Naive thymus-derived CD4-positive, alpha-beta T cell (primary cell): ENCODE measurements at places on chromosomes 1 and 21.

DNA sequence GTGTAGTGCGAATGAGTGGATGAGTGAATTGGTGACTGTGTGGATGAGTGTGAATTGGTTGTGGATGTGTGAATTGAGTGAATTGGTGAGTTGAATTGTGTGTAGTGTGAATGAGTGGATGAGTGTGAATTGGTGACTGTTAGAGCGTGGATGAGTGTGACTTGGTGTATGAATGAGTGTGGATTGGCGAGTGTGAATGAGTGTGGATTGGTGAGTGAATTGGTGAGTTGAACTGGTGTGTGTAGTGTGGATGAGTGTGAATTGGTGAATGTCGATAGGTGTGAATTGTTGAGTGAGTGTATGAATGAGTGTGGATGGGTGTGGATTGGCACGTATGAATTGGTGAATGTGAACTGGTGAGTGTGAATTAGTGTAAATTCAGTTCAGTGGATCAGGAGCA is 7.7 kb downstream of the AURKAIP1 start:
- DNase-seq, result no peak

GRCh38 chr1:209883341-209883971 is 54.6 kb upstream of the SYT14 start:
- no peak for DNase-seq

DNA sequence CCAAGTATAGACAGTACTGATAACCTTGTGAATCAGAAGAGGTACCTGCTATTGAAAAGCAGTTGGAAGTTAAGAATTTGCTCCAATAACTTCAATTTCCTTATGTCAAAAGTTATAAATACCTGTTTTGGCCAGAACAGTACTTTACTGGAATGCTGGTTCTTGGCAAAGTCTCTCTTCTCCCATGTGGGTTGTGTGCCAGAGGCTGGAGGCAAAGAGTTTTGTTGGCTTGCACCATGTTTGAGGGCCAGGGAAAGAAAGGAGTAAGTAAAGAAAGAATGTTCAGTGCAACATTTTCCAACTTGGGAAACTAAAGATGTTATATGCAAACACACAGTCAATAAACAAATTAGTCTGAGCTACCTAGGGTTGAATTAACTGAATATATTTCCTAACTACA is 67.0 kb upstream of the DYNLT5 start:
- DNase-seq, result no peak

DNA sequence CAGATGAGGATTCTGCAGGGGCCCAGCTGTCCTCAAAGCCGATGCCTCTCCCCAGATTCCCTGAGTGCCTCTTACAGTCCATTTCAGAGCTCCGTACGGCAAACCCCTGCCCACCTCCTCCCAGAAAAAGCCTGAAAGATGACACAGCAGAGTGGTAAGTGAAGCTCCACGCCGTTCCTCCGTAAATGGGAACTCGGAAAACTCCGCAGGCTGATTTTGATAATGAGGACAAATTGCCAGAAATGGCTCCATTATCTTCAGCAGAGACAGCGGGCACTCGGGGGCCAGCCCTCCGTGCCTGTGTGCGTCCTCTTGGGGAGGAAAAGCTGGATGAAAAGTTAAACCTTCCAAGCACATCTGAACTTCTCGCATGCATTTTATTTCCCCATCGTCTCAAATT is 81.1 kb downstream of the NPHP4 start:
- DNase-seq, result no peak

- no peak for DNase-seq
Measured at GRCh38 chr1:30012455-30013440, 710.6 kb downstream of the MATN1 start.

- no peak for DNase-seq
Measured at GRCh38 chr1:24003331-24003972, 23.3 kb upstream of the SRSF10 start.

GRCh38 chr1:45827256-45827655 is 23.8 kb downstream of the MAST2 start:
- no peak for DNase-seq

DNA sequence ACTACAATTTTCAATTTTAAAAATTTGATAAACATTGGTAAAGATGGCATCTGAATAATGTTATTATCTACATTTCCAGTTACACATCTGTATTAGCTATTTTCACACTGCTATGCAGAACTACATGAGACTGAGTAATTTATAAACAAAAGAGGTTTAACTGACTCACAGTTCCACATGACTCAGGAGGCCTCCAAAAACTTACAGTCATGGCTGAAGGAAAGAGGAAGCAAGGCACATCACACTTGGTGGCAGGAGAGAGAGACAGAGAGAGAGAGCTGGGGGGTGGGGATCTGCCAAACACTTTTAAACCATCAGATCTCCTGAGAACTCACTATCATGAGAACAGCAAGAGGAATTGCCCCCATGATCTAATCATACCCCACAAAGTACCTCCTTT is 850.0 kb downstream of the LTN1 start:
- DNase-seq, result no peak

GRCh38 chr1:185533596-185533995 is 200.6 kb upstream of the HMCN1 start:
- no peak for DNase-seq

GRCh38 chr1:201072149-201072548 is 40.1 kb downstream of the CACNA1S start:
- DNase-seq, result no peak

GRCh38 chr1:207811319-207811718 is 59.5 kb downstream of the CD46 start:
- DNase-seq, result no peak

- no peak for DNase-seq
Measured at GRCh38 chr1:156291226-156292061, 4.0 kb downstream of the GLMP start.

- no peak for DNase-seq
Measured at GRCh38 chr1:40977716-40978115, 1.8 kb upstream of the CTPS1 start.

- no peak for DNase-seq
Measured at GRCh38 chr1:227489572-227489971, 73.8 kb upstream of the ZNF678 start.

- DNase-seq, result no peak
Measured at GRCh38 chr1:184162281-184162680, 110.8 kb downstream of the TSEN15 start.

GRCh38 chr1:17204546-17205440 is at the start of gene PADI1:
PADI1 (plus strand) TSS chr1:17205128; CDS start chr1:17205218, 90 bp downstream.
- DNase-seq, result no peak

DNA sequence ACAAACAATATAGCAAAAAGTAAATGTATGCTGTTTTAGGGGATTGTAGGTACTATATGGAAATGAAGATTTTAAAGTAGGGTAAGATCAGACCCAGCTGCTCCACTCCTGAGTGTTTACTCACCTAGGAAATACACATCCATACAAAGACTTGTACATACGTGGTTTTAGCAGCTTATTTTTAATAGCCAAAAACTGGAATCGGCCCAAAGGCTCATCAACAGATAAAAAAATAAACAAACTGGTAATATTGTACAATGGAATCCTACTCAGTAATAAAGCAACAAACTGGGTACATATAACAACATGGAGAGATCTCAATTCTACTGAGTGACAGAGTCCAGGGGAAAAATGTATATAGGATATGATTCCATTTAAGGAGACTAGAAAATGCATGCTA is 179.2 kb upstream of the TMEM51 start:
- no peak for DNase-seq

DNA sequence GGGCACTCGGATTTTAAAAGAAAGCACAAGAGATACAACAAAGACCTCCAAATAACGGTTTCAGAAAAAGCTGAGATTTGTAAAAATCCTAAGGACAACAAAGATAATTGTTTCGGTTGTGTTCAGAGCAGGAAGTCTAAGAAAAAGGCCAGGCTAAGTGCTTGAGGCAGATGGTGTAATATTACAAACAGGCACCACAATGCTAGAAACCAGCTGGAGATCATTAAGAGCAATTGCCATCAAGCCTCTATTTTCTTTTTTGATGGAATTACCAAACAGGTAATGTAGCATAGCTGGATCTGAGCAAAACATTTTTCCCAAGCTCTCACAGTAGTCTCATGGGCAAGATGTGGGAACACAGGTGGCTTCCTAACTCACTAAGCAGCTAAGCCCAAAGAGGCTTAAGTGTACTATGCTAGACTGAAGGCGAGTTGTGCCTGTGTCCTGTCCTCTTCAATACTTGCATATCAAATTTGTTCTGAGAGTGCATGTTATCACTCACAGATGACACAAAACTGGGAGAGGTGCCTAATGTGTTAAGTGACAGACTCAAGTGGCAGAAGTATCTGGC is 161.6 kb downstream of the GLUL start:
- no peak for DNase-seq

- no peak for DNase-seq
Measured at GRCh38 chr1:245822996-245823395, 668.2 kb downstream of the KIF26B start.

DNA sequence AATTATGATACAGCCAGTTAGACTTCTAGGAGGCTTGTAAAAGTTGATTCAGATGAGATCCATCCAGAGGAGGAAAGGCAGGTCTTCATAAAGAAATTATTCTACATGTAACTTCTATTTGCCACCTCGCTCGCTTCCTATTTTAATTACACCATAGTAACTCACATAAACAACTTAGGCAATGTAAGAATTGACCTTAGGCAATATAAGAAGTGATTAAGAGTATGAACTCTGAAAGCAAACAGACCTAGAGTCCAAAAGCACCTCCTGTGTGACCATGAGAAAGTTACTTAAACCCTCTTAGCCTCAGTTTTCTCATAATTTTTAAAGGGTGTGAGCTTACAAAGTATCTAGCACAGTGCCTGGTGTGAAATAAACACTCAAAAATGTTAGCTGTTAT is 192.7 kb upstream of the NFIA start:
- no peak for DNase-seq

DNA sequence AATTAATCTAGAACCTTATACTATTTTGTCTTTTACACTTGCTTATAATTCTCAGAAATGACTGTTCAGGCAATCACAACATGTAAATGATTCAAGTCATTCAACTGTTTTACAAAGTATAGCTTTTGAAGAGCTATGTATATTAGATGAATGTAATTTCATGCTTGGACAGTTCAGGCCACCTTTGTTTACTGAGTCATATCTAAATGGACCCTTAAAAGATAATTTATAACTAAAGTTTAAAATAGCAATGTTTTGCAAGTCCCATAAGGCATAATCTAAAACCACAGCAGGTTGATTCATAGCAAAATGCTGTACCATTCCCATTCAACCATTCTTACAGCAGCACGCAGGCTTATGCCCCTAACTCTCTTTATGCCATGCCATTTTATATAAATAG is 64.8 kb downstream of the PIK3R3 start:
- no peak for DNase-seq

GRCh38 chr1:40381268-40382107 is 8.0 kb downstream of the SMAP2 start:
- peak; percentile 61 for DNase-seq

DNA sequence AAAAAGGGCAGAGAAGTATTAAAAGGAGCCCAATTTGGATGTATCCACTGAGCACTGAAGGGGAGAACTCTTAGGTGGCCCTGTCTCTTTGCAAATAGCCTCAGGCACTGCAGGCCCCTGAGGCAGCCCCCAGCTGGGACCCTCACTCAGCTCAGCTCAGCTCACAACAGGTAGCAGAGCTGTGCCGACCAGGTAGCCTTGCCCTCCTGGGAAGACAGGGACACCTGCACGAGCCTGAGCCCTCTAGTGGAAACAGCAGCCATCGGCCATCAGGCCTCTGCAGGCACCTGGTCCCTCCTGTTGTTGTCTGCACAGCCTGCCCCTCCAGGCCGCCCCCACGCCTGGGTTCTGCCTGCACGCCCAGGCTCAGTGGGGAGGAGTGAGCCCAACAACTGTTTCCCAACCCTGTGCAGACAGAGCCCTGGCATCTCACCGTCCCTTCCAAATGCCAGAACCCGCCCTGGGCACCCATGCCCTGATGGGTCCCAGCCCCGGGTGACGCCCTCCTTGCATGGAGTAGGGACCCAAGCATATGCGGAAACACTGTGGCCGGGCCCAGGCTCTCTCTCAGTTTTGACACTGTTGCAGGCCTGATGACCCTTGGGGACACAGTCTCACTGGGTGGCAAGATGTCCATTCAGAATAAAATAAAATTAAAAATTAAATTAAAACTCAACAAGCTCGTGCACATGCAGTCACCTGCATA is 60.0 kb upstream of the AJAP1 start:
- no peak for DNase-seq

- DNase-seq, result no peak
Measured at GRCh38 chr1:234253732-234254131, 119.5 kb upstream of the COA6 start.

DNA sequence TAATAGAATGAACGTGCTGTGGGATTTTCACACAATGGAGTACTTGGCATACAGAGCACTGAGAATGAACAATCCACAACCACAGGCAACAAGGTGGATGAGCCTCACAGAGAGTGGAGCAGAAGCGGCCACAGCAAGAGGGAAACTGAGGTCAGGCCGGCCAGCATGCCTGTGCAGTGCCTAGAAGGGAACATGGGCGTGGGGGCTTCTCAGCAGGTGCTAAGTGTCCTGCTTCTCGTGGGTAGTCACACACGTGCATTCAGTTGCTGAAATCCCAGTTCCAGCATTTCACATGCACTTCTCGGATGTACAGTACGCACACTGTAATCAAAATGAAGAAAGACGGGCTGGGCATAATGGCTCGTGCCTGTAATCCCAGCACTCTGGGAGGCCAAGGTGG is 33.1 kb downstream of the WDR4 start:
- DNase-seq, result no peak

DNA sequence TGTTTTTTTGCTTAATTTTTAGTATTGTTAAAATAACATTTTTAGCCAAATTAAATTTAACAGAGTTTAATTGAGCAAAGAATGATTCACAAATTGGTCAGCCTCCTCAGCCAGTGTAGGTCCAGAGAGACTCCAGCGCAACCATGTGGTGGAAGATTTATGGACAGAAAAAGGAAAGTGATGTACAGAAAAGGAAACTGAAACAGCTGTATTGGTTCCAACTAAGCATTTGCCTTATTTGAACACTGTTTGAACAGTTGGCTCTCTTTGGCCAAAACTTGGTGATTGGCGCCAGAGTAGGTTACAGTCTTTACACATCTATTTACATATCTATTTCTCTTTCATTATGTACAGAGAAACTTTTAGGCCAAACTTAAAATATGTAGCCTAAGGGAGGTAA is 19.4 kb downstream of the RPS6KC1 start:
- no peak for DNase-seq

DNA sequence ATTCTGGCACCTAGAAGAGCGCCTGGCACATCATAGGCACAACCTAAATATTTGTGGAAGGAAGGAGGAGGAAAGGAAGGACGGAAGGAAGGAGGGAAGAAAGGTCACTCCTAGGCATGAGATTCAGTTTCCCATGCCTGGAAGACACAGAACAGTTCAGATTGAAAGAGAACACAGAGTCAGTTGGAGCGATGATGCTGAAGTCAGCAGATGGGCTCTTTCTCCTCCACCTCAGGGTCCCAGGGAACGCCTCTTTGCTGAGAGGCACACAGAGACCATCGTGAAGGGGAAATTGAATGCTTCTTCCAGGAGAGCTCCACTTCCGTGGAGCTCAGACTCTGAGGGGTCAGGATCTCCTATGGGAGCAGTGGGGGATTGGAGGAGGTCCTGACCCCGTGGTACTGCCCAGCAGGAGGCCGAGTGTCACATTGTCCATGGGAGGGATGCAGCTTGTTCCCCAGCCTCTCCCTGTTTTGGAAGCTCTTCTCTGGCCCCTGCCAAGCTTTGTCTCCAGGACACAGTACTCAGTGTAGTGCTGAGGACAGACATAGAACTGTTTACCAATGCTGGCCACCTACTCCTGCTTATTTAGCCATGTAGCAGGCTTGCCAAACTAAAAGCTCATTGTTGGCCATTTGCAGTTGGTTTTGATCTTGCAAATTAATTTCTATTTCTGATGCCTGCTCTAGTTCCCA is 2.4 kb downstream of the MYBPHL start:
- DNase-seq, result no peak
